ENCODE measurements at places on chromosomes 4 and X.
A peak's percentile ranks its signal among the peaks of the same experiment; 100 is the strongest.

GRCh38 chrX:2788980-2789379 lies 37.1 kb downstream of the XG start:
- no peaks in the 10 kb centered on the region for H3K27me3 ChIP-seq
- H3K27ac ChIP-seq, result no peak overlapping the region
- H3K36me3 ChIP-seq, result no peaks in the 10 kb centered on the region
- H3K4me3 ChIP-seq, result no peak overlapping the region
- DNase-seq, result no peak

DNA sequence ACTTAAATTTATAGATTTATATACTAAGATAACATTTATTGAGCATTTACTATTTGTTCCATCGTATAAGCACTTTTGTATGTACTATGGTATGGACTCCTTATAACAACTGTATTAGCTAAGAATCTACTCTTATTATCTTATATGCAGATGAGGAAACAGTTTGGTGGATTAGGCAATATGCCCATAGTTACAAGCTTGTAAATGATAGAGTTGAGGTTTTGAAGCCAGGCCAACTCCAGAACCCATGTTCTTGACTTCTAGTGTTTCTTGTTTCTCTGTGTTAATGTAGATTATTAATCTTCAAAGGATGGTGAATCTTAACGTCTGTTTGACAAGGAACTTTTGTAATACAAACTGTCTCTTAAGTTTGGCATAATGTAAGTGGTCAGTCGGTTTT lies 71.3 kb downstream of the STIM2 start:
- DNase-seq, result no peak
- H3K27ac ChIP-seq, result no peak overlapping the region
- no peak overlapping the region for H3K4me3 ChIP-seq
- no peaks in the 10 kb centered on the region for H3K27me3 ChIP-seq
- H3K4me1 ChIP-seq, result peaks cover 36% of the 10 kb centered on the region

DNA sequence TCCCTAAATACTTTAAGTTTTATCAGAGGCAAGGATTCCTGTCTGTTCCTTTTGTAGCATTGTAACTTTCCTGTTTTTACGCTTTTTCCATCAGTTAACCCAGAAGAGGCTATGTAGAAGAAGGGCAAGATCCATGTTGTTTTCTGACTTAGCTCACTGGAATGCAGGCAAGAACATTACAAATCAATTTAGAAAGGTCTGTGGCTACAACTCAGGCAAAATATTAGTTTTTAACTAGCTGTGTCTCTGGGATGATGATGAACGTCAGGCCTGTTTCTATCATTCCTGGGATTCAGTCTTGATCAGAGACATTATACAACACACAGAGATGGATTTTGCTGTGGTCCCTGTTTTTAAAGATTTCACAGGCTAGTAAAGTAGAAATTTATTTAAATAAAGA lies 813.0 kb upstream of the POU3F4 start:
- H3K36me3 ChIP-seq, result no peaks in the 10 kb centered on the region
- H3K27me3 ChIP-seq, result no peaks in the 10 kb centered on the region
- no peak overlapping the region for H3K4me3 ChIP-seq

GRCh38 chr4:114037988-114038387 lies 58.5 kb upstream of the ARSJ start:
- DNase-seq, result no peak
- H3K27me3 ChIP-seq, result no peaks in the 10 kb centered on the region

DNA sequence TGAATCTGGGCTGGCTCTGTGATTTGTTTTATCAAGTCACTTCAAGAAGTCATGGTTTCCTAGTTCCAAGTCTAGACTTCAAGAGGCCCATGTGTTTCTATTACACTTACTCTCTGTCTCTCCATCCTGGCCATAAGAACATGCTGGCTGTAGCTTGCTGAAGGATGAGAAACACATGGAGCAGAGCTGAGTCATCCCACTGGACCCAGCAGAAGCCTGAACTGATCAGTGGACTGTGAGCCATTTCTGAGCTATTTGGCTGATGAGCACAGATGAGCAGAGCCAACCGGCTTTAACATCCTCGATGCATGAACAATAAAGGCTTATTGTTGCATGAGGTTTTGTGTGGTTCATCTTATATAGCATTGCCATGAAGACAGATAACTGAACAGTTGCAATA lies 290.6 kb upstream of the BOD1L1 start:
- no peak overlapping the region for H3K4me3 ChIP-seq
- H3K27ac ChIP-seq, result no peak overlapping the region

DNA sequence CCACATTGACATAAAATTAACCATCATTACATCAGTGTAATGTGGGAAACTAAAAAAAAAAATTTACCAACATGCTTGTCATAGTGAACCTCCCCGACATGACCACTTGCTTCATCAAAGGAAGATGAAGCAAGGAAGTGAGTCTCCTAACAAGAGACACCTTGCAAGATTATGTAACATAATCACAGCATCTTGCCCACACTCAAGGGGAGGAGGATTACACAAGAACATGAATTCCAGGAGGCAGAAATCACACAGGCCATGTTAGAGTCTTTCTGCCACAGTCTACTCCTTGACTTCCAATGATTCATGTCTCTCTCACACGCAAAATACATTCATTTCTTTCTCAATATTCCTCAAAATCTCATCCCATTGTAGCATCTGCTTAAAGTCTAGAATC lies 93.3 kb downstream of the AKAP4 start:
- no peak overlapping the region for H3K4me3 ChIP-seq
- DNase-seq, result no peak
- H3K4me1 ChIP-seq, result no peaks in the 10 kb centered on the region
- no peaks in the 10 kb centered on the region for H3K27me3 ChIP-seq
- no peaks in the 10 kb centered on the region for H3K36me3 ChIP-seq
- H3K27ac ChIP-seq, result no peak overlapping the region

- no peak for DNase-seq
- H3K4me1 ChIP-seq, result peaks cover 31% of the 10 kb centered on the region
- no peaks in the 10 kb centered on the region for H3K27me3 ChIP-seq
- H3K4me3 ChIP-seq, result no peak overlapping the region
- peak overlapping the region; percentile 36 for H3K27ac ChIP-seq
These were observed 57.3 kb downstream of the SH3BGRL start for GRCh38 chrX:81259020-81259713.

- no peak overlapping the region for H3K4me3 ChIP-seq
- no peaks in the 10 kb centered on the region for H3K36me3 ChIP-seq
- H3K27ac ChIP-seq, result no peak overlapping the region
- no peak for DNase-seq
- H3K4me1 ChIP-seq, result no peaks in the 10 kb centered on the region
These were observed 329.2 kb upstream of the HAND2 start for GRCh38 chr4:173859091-173859713.

DNA sequence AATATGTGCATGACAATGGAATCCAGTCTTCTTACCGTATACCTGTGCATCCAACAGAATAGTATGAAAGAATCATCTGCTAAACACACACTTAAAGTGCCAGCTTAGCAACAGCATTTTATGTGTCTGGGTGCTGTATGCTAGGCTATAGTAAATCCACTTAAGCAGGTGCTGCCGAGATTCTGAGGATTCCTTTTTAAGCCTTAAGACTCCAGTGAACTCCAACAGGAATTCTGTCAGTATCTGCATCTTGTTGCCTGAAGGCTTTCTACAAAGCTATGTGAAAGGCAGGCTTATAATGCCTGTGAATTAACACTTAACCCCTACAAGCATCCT lies 1076.4 kb upstream of the PABPC4L start:
- H3K27me3 ChIP-seq, result no peaks in the 10 kb centered on the region
- no peak overlapping the region for H3K27ac ChIP-seq
- no peaks in the 10 kb centered on the region for H3K36me3 ChIP-seq
- no peak for DNase-seq
- H3K4me1 ChIP-seq, result no peaks in the 10 kb centered on the region

DNA sequence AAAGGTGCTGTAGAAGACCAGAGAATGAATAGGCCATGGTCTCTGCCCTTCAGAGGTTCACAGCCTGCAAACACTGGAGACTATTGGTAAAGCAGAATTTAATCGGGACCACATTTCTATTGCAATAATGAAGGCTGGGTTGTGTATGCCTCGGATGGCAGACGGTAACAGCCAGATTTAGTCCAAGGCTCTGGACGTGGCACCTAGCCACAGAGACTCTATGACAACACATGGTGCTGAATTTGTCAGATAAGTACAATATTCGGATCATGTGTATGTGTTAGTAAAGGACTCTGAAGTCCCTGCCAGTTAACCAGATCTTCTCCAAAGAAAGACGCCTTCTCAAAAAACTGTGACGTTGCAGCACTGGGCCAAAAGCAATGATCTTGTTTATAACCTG lies 129.0 kb downstream of the DCTD start:
- DNase-seq, result no peak
- no peak overlapping the region for H3K27ac ChIP-seq
- no peaks in the 10 kb centered on the region for H3K36me3 ChIP-seq
- H3K27me3 ChIP-seq, result peaks cover 4% of the 10 kb centered on the region
- H3K4me3 ChIP-seq, result no peak overlapping the region
- no peaks in the 10 kb centered on the region for H3K4me1 ChIP-seq

All from activated naive CD4-positive, alpha-beta T cell treated with anti-CD3 and anti-CD28 coated beads for 36 hours (primary cell).